ENCODE measurements at places on chromosomes 1 and 21.

- DNase-seq = no peak
Measured at GRCh38 chr1:35675773-35676172, 34.4 kb upstream of the PSMB2 start.

- no peak for DNase-seq
Measured at GRCh38 chr1:32870615-32871363, at the start of gene FNDC5. Gene FNDC5 (minus strand): TSS chr1:32870912.

DNA sequence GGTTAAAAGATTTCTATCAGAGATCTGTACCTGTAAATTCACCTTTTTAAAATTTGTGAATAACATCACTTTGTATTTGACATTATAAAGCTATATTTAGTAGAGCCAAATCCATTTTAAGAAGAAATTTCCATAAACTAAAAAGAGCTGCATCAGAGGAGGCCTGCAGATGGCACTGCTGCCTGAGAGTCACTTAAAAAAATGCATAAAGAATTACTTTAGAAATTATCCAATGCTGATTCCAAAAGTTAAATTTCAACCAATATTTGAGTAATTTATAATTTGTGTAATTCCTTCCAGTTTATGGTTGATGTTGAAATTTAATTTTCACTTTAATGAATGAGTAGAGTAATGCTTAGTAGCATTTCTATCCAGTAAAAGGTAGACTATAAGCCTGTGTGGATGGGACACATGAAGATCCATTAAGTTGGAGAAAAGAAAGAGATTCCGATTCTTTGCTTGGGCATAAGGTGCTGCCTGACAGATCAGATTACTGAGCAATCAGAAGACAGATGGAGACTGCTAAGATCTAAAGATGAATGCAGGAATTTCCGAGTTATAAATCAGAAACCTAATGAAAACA lies 20.7 kb upstream of the RPE65 start:
- DNase-seq = no peak

GRCh38 chr1:243763806-243764205 lies 86.2 kb downstream of the AKT3 start:
- no peak for DNase-seq

DNA sequence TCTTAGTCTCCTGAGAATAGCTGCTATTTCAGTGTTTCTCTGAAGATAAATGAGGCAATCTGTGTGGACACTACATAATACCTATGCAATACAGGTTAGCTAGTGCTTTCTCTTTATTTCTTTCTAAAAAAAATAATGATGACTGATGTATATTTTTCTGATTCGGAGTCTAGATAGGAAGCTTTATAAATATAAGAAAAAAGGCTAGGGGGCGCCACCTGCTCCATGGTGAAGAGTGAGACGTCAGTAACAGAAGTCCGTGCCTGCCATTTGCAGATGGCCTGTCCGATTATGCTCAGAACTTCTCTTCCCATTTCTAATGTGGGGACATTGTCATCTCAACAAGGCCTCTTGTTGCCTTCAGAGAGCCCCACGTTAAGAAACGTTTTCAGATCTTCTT lies 26.4 kb downstream of the QSOX1 start:
- DNase-seq = no peak

DNA sequence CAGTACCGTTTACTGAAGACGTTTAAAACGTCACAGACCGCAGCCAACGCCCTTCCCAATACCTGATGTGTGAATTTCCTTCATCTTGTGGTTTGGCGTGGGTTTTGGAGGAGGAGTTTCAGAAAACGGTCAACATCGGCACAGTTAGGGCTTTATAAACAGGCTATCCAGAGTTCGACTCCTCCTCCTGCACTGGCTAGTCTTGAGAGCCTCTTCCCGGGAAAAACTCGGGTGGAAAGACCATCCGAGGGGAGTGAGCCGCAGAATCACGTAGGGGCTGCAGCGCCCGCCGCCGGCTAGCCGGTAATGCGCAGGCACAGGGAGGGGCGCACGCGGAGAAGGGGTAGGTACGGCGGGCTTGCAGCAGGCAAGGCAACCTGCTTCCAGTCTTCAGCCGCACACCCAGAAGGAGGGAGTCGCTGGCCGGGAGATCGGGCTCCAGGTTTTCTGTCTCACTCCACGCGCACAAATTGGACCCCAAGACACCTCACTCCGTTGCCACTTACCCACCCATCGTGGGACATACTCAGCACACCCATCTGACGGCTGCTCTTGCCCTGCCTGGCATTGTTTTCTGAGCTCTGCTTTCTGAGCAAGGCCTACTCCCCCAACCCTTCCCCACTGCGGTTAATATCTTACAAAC lies 25.4 kb downstream of the SLC19A2 start:
- peak; percentile 0 for DNase-seq

GRCh38 chr1:226661965-226662364 lies 77.1 kb downstream of the ITPKB start:
- DNase-seq = no peak

DNA sequence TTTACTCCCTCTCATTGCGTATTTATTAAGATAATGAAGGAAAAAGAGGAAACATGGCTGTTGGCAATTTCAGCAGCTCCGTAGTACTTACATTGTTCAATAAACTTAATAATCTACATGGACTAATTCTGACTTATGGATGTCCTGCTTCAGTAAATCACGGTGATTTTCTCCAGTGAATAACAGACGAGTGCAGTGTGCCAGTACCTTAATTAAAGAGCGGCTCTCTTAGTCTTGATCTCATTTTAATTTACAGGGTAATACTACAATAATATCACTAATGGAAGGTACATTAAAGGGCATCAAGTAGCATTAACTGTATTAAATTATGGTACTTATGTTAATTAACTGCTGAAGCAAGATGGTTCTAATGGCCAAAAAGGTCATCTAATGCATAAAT lies 187.2 kb downstream of the NTNG1 start:
- DNase-seq = no peak

DNA sequence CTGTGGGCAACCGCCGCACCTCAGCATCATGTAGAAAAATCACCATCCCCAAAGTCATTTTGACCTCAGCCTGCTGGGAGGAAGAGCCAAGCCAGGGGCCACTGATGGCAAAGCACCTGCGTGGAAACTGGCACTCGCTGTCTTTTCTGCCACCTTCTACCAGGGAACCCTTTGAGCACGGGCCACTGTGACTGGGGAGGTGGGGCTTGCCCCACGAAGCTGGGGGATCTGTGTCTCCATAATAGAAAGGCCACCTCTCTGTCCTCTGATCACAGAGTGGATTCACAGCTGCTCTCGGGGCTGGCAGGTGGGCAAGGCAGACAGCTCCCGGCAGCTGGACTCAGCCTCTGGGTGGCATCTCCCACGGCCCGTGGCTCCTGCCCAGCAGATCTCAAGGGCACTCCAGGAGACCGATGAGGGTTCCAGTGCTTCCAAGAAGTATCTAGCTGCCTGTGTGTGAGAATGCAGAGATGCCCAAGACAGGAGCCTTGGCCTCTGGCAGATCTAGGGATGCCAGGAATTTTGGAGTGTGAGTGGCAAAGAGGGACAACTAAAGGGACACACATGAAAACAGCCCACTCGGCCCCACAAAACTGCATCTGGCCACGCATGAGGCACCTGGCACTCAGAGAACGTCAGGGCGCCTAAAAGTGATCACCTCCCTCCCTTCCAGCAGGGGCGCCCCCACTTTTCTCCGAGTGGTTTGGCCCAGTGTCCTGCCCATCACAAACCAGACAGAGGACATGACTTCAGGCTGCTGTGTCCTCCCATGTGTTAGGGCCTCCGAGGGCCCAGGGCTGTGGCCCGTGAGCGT lies 102.6 kb downstream of the PDE9A start:
- DNase-seq = no peak

DNA sequence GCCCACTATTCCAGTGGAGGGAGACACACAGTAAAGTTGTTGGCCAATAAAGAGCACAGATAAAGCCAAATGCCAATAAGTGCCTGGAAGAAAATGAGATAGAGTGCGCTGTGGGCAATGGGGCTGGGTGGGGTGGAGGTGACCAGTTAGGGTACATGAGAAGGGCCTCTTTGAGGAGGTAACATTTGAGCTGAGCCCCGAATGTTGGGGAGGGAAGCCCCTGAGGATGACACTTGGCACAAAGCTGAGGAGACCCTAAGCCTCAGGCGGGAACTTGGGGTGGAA lies 979 bp downstream of the S100A9 start:
- DNase-seq = no peak

GRCh38 chr1:36080801-36081200 lies 3.1 kb upstream of the TEKT2 start:
- no peak for DNase-seq

GRCh38 chr21:28508126-28508525 lies 484.6 kb downstream of the LTN1 start:
- DNase-seq = no peak

DNA sequence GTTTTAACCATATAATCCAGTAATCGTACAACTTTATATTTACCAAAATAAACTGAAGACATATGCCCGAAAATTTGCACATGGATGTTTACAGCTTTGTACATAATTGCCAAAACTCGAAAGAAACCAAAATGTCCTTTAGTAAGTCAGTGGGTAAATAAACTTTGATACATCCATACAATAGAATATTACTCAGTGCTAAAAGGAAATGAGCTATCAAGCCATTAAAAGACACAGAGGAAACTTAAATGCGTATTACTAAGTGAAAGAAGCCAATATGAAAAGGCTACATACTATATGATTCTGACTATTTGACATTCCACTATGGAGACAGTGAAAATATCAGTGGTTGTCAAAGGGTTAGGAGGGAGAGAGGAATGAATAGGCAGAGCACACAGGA lies 23.4 kb downstream of the GNG12 start:
- DNase-seq = no peak

DNA sequence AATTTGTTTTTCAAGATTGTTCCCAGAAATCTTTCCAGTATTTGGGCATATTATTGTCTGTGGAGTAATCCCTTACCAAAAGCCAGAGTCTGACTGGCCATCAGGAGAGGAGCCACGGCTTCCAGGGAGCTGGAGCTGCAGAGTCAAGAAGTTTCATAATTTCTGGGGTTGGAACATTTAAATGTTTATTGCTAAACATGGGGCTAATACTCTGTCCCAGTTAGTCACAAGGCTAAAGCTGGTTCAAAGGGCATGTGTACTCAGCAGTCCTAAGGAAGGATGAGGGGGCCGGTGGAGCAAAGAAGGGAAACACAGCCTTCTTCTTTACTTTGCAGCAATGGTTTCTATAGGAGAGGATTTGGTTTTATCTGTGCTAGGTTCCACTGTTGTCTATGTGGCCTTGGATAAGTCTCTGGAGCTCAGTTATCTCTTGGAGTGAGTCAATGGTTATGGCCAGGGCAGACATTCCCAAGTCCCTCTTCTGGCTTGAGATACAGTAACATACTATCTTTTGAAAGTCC lies 9.5 kb downstream of the DENND2D start:
- DNase-seq = no peak

GRCh38 chr1:83583351-83584014 lies 415.4 kb downstream of the TTLL7 start:
- DNase-seq = no peak

GRCh38 chr1:204146965-204147364 lies 4.9 kb downstream of the ETNK2 start:
- no peak for DNase-seq

GRCh38 chr1:243580984-243581383 lies 269.1 kb downstream of the AKT3 start:
- DNase-seq = no peak

- no peak for DNase-seq
Measured at GRCh38 chr1:7644086-7644485, 127.0 kb upstream of the VAMP3 start.

Measured in activated CD8-positive, alpha-beta memory T cell treated with anti-CD3 and anti-CD28 coated beads for 1 hour (primary cell).